ENCODE measurements at places on chromosomes 7 and 10. TPM values are rescaled to one million over a fixed set of nuclear protein-coding genes. Genes with fewer than 3 reads are reported as not detected.

The HOXA4 gene
- not detected for total RNA-seq

The CLIP2 gene
- total RNA-seq = 1.2 TPM

The CCDC71L gene
- total RNA-seq = 12.7 TPM

The GARIN1A gene
- total RNA-seq = not detected

The GOLGA7B gene
- 0.31 TPM for total RNA-seq

The NEUROG3 gene
- total RNA-seq = not detected

The ATP6V0A4 gene
- total RNA-seq = not detected

The EPDR1 gene
- 1.6 TPM for total RNA-seq

The NPVF gene
- not detected for total RNA-seq

The NRG3 gene
- total RNA-seq = not detected

The APBB1IP gene
- 30.9 TPM for total RNA-seq

The ZNF37A gene
- total RNA-seq = 18.8 TPM

The GTF2IRD1 gene
- total RNA-seq = 2.9 TPM

The RET gene
- not detected for total RNA-seq

The PLAC9 gene
- total RNA-seq = not detected

The ZNF273 gene
- 12.3 TPM for total RNA-seq

The OR2A42 gene
- total RNA-seq = not detected

The SDK1 gene
- 1.3 TPM for total RNA-seq

The SYNPO2L gene
- total RNA-seq = not detected

The OPALIN gene
- not detected for total RNA-seq

The SLC35B4 gene
- 10.3 TPM for total RNA-seq

The ANKRD2 gene
- total RNA-seq = 0.26 TPM

The SSC4D gene
- 0.62 TPM for total RNA-seq

The TMEM236 gene
- total RNA-seq = not detected

The JAKMIP3 gene
- total RNA-seq = 0.52 TPM

The ACTL6B gene
- not detected for total RNA-seq

The AKR1B15 gene
- total RNA-seq = not detected

The C7orf57 gene
- 0.29 TPM for total RNA-seq

The PAPOLB gene
- total RNA-seq = not detected

The DDC gene
- not detected for total RNA-seq

The CACNB2 gene
- total RNA-seq = not detected

The CASD1 gene
- total RNA-seq = 16.4 TPM

The SMKR1 gene
- 1.2 TPM for total RNA-seq

The TAS2R3 gene
- 0.69 TPM for total RNA-seq

The FZD1 gene
- total RNA-seq = 0.29 TPM

The FAM25G gene
- not detected for total RNA-seq

The GIMAP4 gene
- 193 TPM for total RNA-seq

The SLIT1 gene
- total RNA-seq = 0.44 TPM

The MEST gene
- total RNA-seq = 1.4 TPM

The PTF1A gene
- total RNA-seq = not detected

The CALY gene
- total RNA-seq = not detected

The CYP3A7 gene
- total RNA-seq = not detected

The STX1A gene
- total RNA-seq = 24.1 TPM

The STAG3 gene
- 38.4 TPM for total RNA-seq

The COL28A1 gene
- not detected for total RNA-seq

The CRHR2 gene
- not detected for total RNA-seq

The C10orf67 gene
- 2.0 TPM for total RNA-seq

The SFTPA1 gene
- not detected for total RNA-seq

The NKX1-2 gene
- total RNA-seq = not detected

The TRIM24 gene
- total RNA-seq = 11.6 TPM

The GIMAP5 gene
- total RNA-seq = 32.3 TPM

The SCIN gene
- 0.36 TPM for total RNA-seq

The CRCP gene
- total RNA-seq = 19.6 TPM

The CYP2C18 gene
- total RNA-seq = 0.36 TPM

The AGAP5 gene
- total RNA-seq = 7.8 TPM

The SCART1 gene
- total RNA-seq = 1.6 TPM

Data from activated naive CD4-positive, alpha-beta T cell treated with anti-CD3 and anti-CD28 coated beads for 36 hours (primary cell).